Uterine smooth muscle cell (primary cell): ENCODE measurements at places on chromosomes 6 and 20. TPM values are rescaled to one million over a fixed set of nuclear protein-coding genes. Genes with fewer than 3 reads are reported as not detected.

ASIP gene
- total RNA-seq: not detected in 2 replicates

ME1 gene
- 25.8 and 32.7 TPM in 2 replicates for total RNA-seq

PLG gene
- total RNA-seq: not detected in 2 replicates

EDN1 gene
- total RNA-seq: 0.75 and 1.3 TPM in 2 replicates

STMND1 gene
- total RNA-seq: not detected in 2 replicates

TFAP2D gene
- not detected in 2 replicates for total RNA-seq

CST3 gene
- 117 and 151 TPM in 2 replicates for total RNA-seq

TRERF1 gene
- 4.1 and 7.2 TPM in 2 replicates for total RNA-seq

STX11 gene
- 0.37 and 0.77 TPM in 2 replicates for total RNA-seq
